ENCODE measurements at places on chromosomes 3 and 15.

- DNase-seq, result no peak
Observed at GRCh38 chr15:101372149-101372577, 77.1 kb upstream of the SNRPA1 start.

- DNase-seq, result no peak
Observed at GRCh38 chr3:16893618-16894200, 9.0 kb downstream of the PLCL2 start.

DNA sequence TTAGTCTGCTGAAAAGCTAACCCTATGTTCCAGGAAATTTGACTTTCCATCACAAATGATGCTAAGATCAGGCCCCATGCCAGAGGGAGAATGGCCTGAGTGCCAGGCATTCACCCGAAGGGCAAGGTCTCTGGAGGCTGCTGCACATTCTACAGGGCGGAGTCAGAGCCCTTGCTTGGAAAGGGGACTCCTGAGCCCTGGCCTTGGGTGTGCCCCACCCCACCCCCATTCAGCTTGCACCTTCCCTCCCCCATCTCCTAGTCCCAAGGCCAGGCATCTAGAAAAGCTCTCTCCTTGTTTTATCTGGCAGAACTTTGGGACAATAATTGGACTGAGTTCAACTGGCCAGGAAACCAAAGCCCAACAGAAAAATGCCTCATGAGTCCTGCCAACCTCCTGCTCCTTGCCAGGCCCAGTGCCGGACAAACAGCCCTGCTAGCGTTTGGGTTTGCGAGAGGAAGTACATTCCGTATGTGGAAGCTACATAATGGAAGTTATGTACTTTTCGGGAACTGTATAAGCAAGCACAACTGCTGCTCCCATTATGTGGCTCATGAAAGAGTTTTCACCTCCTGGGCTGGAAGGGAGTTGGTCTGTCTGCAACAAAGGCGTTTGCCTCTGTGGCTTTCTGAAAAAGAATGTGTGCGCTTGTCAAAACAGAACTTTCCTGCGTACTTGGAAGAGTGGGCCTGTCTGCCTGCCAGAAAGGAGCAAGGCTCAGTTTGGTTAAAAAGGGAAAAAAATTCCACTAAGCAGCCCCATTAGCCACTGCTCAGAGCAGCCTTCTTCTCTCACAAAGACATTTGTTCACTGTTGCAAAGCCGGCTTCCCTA lies 321.5 kb upstream of the CTNNB1 start:
- no peak for DNase-seq

- DNase-seq, result no peak
Observed at GRCh38 chr3:87350367-87351199, 74.2 kb upstream of the POU1F1 start.

- DNase-seq, result no peak
Observed at GRCh38 chr3:127714866-127715265, 42.1 kb downstream of the ABTB1 start.

- no peak for DNase-seq
Observed at GRCh38 chr3:177567833-177568232, 370.6 kb upstream of the TBL1XR1 start.

DNA sequence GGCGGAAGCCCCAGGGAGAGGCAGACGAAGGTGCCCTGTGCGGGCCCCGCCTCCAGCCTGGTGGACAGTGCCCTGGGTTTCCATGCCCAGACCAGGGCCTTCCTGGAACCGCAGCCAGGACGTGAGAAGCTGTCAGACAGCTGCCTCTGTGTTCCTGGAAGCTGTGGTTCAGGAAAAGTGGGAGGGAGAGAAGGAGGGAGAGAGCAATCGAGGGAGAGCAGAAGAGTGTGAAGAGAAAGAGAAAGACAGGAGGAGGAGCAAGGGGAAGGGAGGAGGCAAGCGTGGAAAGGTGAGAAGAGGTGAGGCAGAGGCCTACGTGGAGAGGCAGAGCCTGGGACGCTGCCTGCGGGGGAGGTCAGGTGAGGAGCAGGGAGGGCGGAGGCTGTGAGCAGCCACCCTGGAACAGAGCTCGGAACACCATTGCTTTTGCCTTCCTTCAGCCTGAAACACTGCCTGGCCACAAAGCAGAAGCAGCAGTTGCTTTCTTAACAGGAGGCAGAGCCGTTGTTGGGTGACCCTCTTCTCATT lies 18.6 kb downstream of the ZDHHC19 start:
- DNase-seq, result no peak

GRCh38 chr15:85941186-85941855 lies 138.3 kb upstream of the AGBL1 start:
- DNase-seq, result no peak

DNA sequence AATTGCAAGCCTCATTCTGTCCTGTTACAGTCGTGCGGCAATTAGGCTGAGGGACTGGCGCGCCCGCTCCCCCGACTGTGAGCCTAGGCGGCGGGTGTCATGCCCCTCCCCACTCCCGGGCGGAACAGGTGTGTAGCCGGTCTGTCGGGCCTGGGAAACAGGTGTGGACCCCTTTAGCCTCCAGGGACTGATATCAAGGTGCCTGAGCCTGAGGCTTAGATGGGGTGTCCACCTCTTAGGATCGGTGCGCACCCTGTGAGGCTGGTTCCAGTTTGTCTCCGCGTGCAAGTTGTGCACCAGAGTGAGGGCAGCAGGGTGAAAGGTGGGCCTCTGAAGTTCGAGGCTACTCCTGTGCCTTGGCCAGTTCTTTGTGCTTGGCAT lies 686 bp downstream of the VPS8 start:
- peak; percentile 70 for DNase-seq

DNA sequence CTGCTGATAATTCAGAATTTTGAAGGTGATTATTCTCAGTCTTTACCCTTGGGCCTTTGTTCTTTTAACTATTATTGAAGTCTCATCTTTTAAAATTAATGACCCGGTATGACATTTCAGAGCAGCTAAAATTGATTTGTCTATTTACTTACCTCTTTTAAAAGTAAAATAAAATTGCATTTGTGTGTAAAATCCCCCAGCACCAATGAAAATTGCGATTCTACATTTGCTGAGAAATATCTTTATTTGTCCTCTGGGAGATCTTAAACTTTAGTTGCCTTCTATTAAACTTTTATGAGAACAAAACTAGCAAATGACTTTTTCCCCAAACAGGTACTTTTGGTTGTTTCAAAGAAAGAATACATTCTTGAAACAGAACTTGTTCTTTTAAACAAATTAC lies 7.5 kb upstream of the IL5RA start:
- no peak for DNase-seq

DNA sequence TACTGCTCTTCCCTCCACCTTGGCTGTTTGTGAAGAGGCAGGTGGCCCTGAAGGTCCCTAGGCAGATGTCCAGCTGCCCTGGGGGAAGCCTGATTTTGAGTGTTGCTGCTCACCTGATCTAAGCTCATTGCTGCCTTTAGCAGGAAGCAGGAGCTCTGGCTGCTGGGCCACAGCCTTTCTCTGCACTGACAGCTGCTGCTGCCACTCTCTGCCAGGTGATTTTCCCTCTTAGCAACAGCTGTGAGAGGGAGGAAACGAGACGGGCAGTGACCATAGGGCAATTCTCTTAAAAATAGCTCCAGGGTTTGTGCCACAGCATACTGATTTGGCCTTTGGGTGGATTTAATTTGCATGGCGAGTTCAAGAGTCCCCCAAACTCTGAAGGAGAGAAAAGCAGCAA lies 415.8 kb upstream of the SEMA6D start:
- DNase-seq, result no peak

GRCh38 chr15:56992725-56993124 lies 74.3 kb downstream of the TCF12 start:
- no peak for DNase-seq

- DNase-seq, result no peak
Observed at GRCh38 chr3:182242489-182242942, 530.8 kb downstream of the SOX2 start.

- no peak for DNase-seq
Observed at GRCh38 chr15:74184582-74185091, 11.1 kb downstream of the ISLR start.

DNA sequence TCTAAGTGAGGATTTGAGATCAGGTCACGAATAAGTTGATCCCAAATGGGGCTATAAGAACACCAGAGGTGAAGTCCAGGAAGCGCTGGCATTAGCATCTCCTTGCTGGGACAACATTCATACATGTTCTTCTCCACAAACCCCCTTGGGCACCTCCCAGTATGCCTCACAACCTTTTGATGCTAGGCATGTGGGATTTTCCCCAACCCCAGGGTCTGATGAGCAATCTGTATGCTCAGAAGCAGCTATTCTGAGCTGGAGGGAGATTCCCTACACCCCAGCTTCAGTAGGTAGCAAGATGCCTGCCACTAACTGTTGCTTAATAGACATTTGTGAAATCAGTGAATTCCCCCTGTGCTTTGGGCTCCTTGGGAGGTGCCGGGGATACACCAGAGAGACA lies 32.2 kb downstream of the SLC6A11 start:
- DNase-seq, result no peak

- no peak for DNase-seq
Observed at GRCh38 chr15:64690578-64691296, 84.7 kb downstream of the RBPMS2 start.

GRCh38 chr15:59247364-59247763 lies 40.7 kb downstream of the LDHAL6B start:
- DNase-seq, result peak; percentile 73

DNA sequence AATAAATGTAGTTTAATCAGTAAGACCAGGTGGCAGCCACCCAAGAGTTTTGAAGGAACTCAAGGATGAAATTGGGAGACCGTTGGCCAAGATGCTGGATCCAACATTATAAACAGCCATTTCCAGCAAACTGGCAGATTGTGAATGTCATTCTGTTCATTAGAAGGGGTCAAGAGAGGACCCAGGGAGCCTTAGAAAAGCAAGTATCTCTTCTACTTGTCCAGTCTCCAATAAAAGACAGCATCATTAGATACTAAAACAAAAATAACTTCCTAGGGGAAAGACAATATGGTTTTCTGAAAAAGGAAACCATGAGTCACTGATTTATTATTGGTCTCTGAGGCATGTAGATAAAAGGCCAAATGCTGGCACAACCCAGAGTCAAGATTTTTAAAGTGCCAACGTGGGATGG lies 67.9 kb downstream of the GADL1 start:
- DNase-seq, result no peak

DNA sequence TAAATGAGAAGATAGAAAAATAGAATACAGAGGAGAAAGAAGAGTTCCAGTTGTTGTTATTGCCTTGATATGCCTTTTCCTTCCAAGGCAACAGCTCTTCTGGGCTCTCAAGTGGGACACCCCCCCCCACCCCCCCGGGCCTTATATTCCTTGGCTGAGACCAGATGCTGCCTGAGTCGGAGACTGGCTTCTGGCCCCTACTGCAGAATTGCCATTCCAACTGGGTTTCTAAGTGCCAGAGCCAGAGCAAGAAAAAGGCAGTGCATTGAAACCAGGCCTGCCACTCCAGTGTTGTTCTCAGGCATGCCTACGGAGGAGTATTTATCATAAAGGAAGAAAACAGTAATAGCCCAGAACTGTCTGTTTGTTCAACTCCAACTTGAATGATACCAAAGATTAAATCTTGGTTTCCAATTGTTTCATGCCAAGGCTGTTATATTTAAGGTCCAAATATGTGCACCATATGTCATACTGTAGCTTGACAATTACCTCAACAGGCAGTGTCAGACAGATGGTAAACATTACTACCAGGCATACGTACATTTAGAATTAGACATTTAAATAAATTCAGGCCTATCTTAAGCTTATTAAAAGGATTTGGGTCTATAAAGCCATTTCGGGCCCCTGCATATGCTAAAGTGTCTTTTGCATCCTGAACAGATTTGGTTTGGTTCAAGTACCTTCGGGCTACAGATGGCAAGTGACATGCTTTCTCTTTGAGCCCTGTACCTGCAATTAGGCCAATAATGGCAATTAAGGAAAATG lies 209.9 kb upstream of the SEMA6D start:
- no peak for DNase-seq

GRCh38 chr15:85142312-85142711 lies 160.7 kb downstream of the PDE8A start:
- no peak for DNase-seq

DNA sequence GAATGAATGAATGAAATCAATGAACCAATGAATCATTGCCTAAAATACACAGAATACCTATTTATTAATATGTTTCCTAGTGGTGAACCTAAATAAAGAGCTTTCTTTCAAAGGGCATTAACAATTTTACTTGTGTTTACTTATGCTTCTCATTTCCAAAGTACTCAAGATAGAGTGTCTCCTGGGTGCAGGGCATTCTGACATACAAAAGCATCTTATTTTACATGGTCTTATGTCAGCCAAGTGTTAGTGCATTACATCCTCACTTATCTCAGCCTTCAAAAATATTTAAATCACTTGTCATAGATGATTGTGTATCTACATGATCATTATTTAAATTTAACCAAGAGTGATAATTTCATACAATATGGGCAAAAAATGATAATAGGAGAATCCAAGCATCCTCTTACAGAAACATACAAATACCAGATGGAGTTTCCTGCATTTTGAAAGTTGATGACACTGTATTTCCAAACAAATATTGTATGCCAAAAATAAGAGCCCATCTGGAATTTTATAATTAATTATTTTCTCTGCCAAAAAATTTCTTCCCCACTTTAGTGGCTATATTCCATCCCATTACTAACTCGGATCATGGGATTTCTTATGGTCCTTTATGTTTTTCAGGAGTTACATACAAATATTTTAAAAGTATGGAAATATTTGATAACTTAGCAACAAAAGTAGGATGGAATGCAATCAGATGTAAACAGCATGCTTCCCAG lies 279.0 kb downstream of the RBMS3 start:
- DNase-seq, result no peak

DNA sequence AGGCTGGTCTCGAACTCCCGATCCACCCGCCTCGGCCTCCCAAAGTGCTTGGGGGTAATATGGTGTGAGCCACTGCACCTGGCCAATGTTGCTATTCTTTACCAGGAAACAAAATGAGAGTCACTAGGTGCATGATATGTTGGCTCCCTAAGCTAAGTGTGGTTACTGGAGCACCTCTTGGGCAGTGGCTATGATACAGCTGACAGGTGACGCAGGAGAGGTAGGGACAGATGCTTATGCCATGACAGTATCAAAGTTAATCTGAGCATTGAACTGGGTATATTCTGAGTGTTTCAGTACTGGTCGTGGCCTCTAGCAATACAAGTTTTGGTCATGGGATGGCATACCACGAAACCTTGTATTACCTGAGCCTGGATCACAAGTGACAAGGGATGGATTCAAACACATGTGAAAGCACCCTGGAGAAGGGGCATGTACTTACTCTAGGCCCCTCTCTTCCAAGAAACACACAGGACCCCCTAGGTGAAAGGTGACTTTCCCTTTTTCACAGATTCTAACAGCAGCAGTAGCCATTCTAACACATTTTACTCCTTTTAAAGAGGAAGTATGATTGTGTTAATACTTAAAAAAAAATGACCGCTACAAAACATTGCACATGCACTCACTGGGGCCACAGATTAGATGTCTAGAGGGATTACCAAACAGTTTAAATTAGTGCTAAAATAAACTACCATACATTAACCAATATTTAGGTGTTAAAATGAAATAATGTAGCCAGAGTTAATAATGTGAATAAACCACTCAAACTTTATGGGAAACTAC lies 467.3 kb downstream of the SHQ1 start:
- no peak for DNase-seq

DNA sequence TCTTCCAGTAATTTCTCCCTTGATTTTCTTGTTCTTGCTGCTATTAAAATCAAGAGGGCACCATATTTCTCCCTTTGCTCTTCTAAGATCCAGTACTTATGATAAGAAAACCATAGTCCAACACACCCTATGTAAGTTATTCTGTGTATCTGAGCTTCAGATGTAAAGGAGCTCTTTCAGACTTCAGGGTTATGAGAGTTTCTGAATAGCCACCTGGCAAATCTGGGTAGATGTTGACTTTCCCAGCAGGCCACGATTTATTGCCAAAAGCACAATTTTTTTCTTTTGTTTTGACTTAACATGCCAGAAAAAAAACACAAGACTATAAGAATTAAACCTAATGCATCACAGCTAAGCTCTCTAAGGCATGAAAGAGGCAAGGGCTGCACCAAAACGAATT lies 1045.0 kb downstream of the FHIT start:
- no peak for DNase-seq
